ENCODE measurements at places on chromosomes 7 and 10. TPM values are rescaled to one million over a fixed set of nuclear protein-coding genes. Genes with fewer than 3 reads are reported as not detected.

The CYP2E1 gene
- total RNA-seq, result 0.17 TPM

The FAM25G gene
- 2.9 TPM for total RNA-seq

The NEUROG3 gene
- total RNA-seq, result not detected

The STAG3 gene
- total RNA-seq, result 2.7 TPM

The ASZ1 gene
- not detected for total RNA-seq

The EPO gene
- not detected for total RNA-seq

The PNLIPRP2 gene
- total RNA-seq, result not detected

The CACNB2 gene
- total RNA-seq, result not detected
